ENCODE measurements at places on chromosomes 1 and 21.

DNA sequence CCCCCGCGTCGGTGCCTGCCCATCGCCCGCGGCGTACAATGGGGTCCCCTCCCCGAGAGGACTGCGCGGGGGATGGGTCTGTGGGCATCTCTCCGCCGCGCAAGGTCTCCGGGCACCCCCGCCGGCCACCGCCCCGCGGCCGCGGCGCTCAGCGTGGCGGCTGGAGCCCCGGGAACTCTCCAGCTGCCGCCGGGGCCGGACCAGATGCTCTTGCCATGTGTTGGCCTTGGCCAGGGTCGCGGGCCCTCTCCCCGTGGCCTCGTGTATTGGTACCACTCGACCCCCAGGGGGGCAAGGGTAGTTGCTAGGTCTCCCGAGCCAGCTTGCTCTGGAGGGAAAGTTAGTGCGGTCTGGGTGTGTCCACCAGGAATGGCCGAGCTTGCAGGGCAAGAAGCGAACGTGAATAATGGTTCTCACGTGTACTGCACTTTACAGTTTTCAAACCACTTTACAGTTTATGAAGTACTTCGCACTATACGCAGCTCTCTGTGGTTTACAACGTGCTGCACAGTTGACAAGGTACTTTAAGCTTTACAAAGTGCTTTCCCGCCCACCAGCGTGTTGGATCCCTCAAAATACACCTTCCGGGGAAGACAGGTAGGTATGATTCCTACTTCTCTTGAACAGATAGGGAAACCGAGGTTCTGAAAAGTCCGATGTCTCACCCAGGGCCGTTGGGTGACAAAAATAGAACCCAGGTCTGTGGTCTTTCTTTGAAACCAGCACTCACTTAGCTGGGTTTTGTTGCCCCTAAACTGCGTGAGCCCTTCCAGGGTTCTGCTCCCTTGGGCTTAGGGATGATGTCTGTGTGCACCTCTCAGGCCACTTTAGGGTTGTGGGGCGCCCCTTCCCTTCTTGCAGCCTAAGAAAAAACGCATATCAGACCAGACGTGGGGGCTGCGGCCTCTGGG is 1.2 kb downstream of the EPHB2 start:
- peaks cover 12% of the 10 kb centered on the region for H3K4me1 ChIP-seq
- H3K4me3 ChIP-seq: peak overlapping the region; percentile 66
- DNase-seq: no peak
- H3K27ac ChIP-seq: no peak overlapping the region
- H3K27me3 ChIP-seq: peaks cover 35% of the 10 kb centered on the region

- H3K27me3 ChIP-seq: no peaks in the 10 kb centered on the region
- H3K36me3 ChIP-seq: peaks cover 36% of the 10 kb centered on the region
- H3K4me1 ChIP-seq: peaks cover 5% of the 10 kb centered on the region
- H3K4me3 ChIP-seq: no peak overlapping the region
These were observed 14.2 kb downstream of the ALX3 start for GRCh38 chr1:110056285-110056683.

DNA sequence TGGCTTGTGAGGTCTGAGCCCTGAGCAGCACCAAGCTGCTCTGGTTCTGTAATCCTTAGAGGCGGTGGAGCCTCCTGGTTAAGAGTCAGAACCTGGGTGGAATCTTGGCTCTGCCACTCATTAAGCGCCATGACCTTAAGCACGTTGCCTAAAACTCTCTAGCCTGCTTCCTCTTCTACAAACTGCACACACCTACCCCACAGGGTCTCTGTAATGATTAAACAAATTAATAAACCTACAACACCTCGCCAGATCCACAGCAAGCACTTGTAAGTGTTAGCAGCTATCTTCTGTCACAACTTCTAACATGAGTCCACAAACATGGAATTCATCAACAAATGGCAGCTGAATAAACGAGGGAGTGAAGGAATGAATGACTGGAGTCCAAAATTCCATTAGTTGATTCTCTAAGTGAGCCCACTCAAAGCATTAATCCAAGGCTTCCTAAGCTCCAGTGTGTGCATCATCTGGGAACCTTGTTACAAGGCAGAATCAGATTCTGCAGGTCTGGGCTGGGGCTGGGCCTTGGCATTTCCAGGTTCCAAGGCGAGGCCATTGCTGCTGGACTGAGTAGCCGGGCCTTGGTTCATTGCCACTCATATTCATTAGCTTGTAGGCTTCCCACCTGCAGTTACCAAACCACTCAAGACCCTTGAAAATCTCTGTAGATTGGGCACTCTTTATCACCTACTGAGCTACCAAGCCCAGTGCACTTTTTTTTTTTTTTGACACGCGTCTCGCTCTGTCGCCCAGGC is 168.6 kb downstream of the HIVEP3 start:
- peak overlapping the region; percentile 50 for H3K4me3 ChIP-seq
- H3K4me1 ChIP-seq: peaks cover 57% of the 10 kb centered on the region
- no peak for DNase-seq
- no peaks in the 10 kb centered on the region for H3K36me3 ChIP-seq

- H3K4me3 ChIP-seq: no peak overlapping the region
- no peak for DNase-seq
- no peak overlapping the region for H3K27ac ChIP-seq
- H3K4me1 ChIP-seq: no peaks in the 10 kb centered on the region
- no peaks in the 10 kb centered on the region for H3K36me3 ChIP-seq
- H3K27me3 ChIP-seq: peaks cover 9% of the 10 kb centered on the region
These were observed 112.3 kb downstream of the TM2D1 start for GRCh38 chr1:61612602-61613001.

GRCh38 chr1:8006037-8006963 is 19.8 kb downstream of the ERRFI1 start:
- no peak overlapping the region for H3K4me3 ChIP-seq
- no peaks in the 10 kb centered on the region for H3K27me3 ChIP-seq
- H3K36me3 ChIP-seq: peaks cover 7% of the 10 kb centered on the region
- H3K4me1 ChIP-seq: no peaks in the 10 kb centered on the region
- no peak overlapping the region for H3K27ac ChIP-seq

DNA sequence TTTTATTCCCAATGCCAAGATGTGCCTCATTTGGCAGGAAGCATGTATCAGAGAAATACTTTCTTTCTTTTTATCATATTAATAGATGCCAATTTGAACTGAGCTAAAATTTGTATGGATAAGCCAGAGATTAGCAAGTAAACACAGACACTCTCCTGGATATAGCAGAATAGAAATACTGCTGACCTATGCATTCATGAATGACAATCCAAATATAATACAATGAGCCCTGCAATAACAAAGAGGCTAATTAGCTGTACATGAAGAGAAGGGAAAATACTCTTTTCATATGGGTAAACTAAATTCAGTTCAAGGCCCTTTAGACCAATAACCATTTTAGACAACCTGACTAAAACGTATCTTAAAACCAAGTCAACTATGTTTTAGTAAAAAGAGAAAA is 388.1 kb upstream of the NR5A2 start:
- H3K27ac ChIP-seq: no peak overlapping the region
- no peak overlapping the region for H3K4me3 ChIP-seq
- peaks cover 2% of the 10 kb centered on the region for H3K27me3 ChIP-seq
- H3K36me3 ChIP-seq: peaks cover 2% of the 10 kb centered on the region
- no peaks in the 10 kb centered on the region for H3K4me1 ChIP-seq

DNA sequence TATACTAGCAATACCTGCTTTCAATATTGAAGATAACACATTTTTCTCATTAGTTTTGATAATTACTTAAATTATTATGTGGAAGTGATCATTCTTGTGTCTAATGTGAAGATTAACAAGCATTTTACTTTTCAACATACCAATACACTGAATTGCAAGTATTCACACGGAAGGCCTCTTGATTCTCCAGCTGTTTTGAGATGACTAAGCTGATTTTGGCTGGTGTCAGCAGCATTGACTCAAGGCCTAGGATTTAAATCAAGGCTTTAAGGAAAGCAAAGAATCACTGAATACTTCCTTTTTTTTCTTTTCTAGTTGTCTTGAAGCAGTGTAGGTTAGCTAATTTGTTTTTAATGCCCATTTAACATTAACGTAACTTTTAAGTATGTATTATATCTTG is 373.7 kb downstream of the SRGAP2C start:
- peaks cover 5% of the 10 kb centered on the region for H3K36me3 ChIP-seq
- DNase-seq: no peak
- H3K27me3 ChIP-seq: no peaks in the 10 kb centered on the region
- no peak overlapping the region for H3K27ac ChIP-seq
- H3K4me3 ChIP-seq: no peak overlapping the region

- no peaks in the 10 kb centered on the region for H3K4me1 ChIP-seq
- H3K36me3 ChIP-seq: no peaks in the 10 kb centered on the region
- no peak for DNase-seq
- H3K27me3 ChIP-seq: peaks cover 2% of the 10 kb centered on the region
These were observed 302.3 kb upstream of the RUNX1 start for GRCh38 chr21:35351434-35351833.

DNA sequence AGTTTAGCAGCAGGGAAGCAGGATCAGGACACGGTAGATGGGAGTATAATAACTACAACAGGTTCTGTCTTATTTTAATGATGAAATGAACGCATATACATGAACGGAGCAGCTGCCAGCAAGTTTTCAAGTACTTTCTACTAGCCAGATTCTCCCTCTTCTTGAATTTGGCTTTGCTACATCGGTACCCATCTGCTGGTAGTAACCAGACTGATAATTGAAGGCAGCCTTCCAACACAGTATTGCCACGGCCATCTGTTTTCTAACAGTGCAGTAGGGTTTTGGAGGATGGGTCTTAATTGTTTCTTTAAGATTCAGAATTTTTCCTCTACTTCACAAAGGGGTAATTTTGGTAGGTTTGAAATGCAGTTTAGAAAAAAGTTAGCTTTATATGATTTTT is 33.4 kb downstream of the CENPF start:
- no peak overlapping the region for H3K4me3 ChIP-seq
- H3K4me1 ChIP-seq: peaks cover 5% of the 10 kb centered on the region
- no peaks in the 10 kb centered on the region for H3K27me3 ChIP-seq
- DNase-seq: no peak
- peaks cover 2% of the 10 kb centered on the region for H3K36me3 ChIP-seq
- H3K27ac ChIP-seq: no peak overlapping the region

GRCh38 chr1:182972231-182972630 is 19.3 kb upstream of the SHCBP1L start:
- no peaks in the 10 kb centered on the region for H3K27me3 ChIP-seq
- DNase-seq: no peak
- no peak overlapping the region for H3K27ac ChIP-seq
- no peaks in the 10 kb centered on the region for H3K4me1 ChIP-seq
- no peak overlapping the region for H3K4me3 ChIP-seq

- DNase-seq: no peak
- peaks cover 5% of the 10 kb centered on the region for H3K4me1 ChIP-seq
- H3K27me3 ChIP-seq: no peaks in the 10 kb centered on the region
These were observed 64.3 kb upstream of the RAB3GAP2 start for GRCh38 chr1:220336391-220337031.

DNA sequence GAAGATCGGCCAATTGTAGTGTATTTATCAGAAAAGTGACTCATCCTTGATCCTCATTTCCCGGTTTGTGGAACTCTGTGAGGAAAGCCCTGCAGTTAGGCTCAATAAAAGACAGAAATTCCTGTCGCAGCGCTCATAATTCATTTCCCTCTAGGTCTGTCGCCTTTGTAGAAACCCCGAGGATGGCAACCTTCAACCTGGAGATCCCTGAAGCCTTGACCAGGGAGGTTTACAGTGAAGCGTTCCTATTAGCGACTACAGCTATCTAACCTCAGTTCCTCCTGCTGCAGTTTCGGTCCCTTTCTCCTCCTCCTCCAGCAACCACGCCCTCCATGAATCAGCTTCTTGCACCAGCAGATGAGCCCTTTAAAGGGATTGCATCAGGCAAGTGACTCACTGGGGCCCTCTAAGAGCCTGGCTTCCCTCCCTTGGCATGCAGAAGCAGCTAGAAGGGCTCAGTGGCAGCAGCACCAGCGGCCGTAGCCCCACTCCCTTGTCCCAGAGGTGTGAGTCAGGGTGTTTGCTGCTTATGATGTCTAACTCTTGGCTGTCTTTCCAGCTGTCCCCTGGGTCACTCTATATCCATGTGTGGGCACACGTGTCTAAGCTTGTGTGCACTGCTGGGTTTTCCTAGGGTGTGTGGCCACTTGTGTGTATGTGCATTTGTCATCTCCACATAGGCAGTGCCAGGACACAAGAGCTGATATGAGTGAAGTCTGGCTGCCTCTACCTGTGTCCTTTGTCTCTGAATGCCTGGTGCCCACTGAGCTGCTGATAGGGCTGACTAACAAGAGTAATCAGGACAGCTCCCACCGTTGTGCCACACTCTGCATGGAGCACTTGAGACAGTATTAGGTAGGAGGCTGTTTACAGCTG is 779 bp upstream of the STK40 start:
- H3K4me3 ChIP-seq: peak overlapping the region; percentile 87
- peaks cover 64% of the 10 kb centered on the region for H3K4me1 ChIP-seq
- no peaks in the 10 kb centered on the region for H3K27me3 ChIP-seq
- peaks cover 13% of the 10 kb centered on the region for H3K36me3 ChIP-seq
- H3K27ac ChIP-seq: peak overlapping the region; percentile 98
- peak; percentile 75 for DNase-seq

DNA sequence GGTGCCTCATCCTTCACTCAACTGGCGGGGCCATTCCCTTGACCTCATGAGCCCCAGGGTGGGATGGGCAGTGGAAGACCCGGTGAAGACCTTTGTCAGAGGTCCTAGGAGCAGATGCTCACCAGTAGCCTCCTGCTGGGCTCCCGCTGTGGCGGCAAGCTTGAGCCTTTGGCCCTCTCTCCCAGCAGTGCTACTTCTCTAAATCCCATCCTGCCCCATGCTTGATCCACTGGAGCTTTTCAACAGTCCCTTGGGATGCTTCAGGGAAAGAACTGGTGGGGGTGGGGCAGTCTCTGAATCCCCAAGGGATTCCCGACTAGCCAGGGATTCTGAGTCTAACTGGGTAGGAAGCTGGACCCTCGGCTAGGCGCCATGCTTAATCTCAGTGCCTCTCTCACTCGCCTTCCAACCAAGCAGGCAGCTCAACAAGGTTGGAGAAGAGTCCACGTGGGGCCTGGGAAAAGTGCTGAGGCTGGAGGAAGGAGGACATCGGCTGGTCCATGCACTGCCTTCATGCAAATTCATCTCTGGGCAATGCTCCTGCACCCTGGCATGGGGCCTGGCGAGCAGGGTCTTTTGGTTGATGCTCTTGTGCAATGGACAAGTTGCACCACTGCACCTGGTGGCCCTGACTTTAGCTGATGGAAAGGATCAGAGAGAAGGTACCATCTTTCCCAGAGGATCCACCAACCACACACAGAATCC is 190.3 kb downstream of the GRIK3 start:
- no peak overlapping the region for H3K4me3 ChIP-seq
- H3K36me3 ChIP-seq: no peaks in the 10 kb centered on the region
- no peak overlapping the region for H3K27ac ChIP-seq
- no peaks in the 10 kb centered on the region for H3K4me1 ChIP-seq
- H3K27me3 ChIP-seq: peaks cover 3% of the 10 kb centered on the region

DNA sequence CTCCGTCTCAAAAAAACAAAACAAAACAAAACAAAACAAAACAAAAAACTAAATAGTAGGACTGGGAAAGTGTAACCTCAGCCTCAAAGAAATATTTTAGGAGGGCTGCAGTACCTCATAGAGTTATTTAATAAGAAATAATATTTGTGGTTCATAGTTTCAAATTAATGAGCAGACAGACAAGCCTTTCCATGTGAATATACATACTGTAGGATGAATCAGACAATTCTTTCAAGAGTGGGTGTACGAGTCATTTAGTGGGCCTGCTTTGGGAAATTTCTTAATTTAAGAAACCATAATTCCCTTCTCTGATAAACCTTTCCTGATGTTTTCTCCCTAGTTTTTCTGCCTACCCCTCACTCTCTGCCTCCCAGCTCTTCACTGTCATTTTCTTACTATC is 52.5 kb downstream of the CDC14A start:
- H3K4me1 ChIP-seq: peaks cover 42% of the 10 kb centered on the region
- peaks cover 22% of the 10 kb centered on the region for H3K36me3 ChIP-seq
- no peaks in the 10 kb centered on the region for H3K27me3 ChIP-seq
- H3K27ac ChIP-seq: no peak overlapping the region

GRCh38 chr21:31524140-31524539 is 135.4 kb upstream of the SOD1 start:
- no peak for DNase-seq
- no peaks in the 10 kb centered on the region for H3K36me3 ChIP-seq
- H3K27me3 ChIP-seq: no peaks in the 10 kb centered on the region
- H3K27ac ChIP-seq: no peak overlapping the region

Data from memory B cell (primary cell).